ENCODE measurements at places on chromosomes 11 and 22. TPM values are rescaled to one million over a fixed set of nuclear protein-coding genes. Genes with fewer than 3 reads are reported as not detected.

GRCh38 chr22:38417252-38418060 lies 37.5 kb downstream of the KCNJ4 start:
- no peak for DNase-seq

- no peak for DNase-seq
Observed at GRCh38 chr11:76322540-76322939, 58.4 kb downstream of the THAP12 start.

GRCh38 chr22:37258005-37258752 lies 14.1 kb upstream of the RAC2 start:
- DNase-seq = no peak

The USP35 gene
- 7.4 TPM for total RNA-seq

GRCh38 chr11:44008088-44008501 lies 39.7 kb upstream of the ACCSL start:
- no peak for DNase-seq

GRCh38 chr22:50640857-50641647 lies 13.1 kb upstream of the ARSA start:
- DNase-seq = no peak

- no peak for DNase-seq
Observed at GRCh38 chr11:94178331-94178730, 49.7 kb downstream of the PANX1 start.

DNA sequence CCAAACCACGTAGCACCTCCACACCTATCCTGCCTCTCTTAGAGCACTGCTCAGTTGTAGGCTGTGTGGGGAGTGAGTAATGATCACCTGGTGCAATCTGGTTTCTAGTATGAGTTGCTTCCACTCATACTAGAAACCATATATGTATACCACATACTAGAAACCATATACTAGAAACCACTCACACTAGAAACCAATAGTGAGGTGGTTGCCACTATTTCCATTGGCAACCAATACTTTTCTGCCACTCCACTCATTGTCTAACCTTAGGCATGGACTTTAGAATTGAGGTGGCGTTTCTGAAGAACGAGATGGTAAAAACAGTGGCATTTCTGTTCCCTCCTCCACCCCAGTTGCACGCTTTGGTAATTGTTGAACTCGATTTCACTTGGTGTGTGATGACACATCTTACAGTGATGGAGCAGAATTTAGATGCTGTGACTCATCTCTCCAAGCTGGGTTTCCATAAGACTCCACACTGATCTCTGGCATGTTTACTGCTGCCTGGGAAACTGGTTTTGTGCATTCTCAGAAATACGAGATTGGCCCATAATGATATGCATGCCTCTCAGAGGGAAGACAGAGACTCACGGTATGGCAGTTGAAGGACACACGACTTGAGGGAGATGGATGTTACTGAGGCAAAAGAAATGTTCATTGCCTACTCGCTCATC lies 82.9 kb downstream of the KIRREL3 start:
- no peak for DNase-seq

The PLAAT3 gene
- 43.5 TPM for total RNA-seq
